ENCODE measurements at places on chromosomes 7 and 10. TPM values are rescaled to one million over a fixed set of nuclear protein-coding genes. Genes with fewer than 3 reads are reported as not detected.

- H3K36me3 ChIP-seq, result no peaks in the 10 kb centered on the region
- H3K4me3 ChIP-seq, result no peak overlapping the region
- no peak for DNase-seq
- H3K4me1 ChIP-seq, result peaks cover 58% of the 10 kb centered on the region
- no peaks in the 10 kb centered on the region for H3K27me3 ChIP-seq
Measured at GRCh38 chr7:47449810-47450590, 131.9 kb downstream of the TNS3 start.

DNA sequence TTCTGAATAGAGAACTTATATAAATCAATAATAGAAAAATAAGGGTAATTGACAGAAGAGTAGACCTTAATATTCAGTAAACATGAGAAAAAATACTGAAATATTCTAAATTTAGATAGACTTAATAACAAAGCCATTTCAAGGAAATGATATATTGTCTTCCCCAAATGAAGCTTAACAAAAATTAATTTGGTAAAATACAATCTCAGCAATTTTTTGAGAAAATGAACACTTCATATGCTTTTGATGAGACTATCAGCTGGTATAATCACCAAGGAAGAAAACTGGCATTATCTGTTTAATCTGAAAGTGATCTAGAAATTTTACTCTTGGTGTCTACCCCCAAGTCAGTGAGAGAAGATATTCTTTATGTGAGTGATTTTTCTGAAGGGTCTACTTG is 1.7 kb upstream of the FAM237B start:
- H3K36me3 ChIP-seq, result no peaks in the 10 kb centered on the region
- no peak overlapping the region for H3K27ac ChIP-seq
- no peak overlapping the region for H3K4me3 ChIP-seq
- H3K27me3 ChIP-seq, result peaks cover 28% of the 10 kb centered on the region

DNA sequence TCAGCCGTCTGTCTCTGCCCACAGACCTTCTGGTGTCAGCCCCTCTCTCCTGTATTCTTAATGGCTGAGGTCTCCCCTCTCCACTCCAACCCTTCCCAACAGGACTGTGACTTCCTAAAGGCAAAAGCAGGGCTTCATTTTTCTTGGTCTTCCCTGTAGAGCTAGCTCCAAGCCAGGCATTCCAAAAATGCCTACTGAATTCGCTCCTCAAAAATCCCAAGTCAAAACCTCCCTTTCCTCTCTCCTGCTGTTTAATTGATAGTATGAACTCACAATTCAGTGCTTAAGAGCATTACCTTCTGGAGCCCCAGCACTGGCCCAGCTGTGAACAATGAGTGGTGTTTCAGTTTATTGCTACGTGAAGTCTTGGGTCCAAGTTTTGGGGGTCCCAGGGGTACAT is 628.4 kb downstream of the PARD3 start:
- no peaks in the 10 kb centered on the region for H3K36me3 ChIP-seq
- no peak overlapping the region for H3K4me3 ChIP-seq
- H3K27me3 ChIP-seq, result no peaks in the 10 kb centered on the region
- DNase-seq, result no peak

DNA sequence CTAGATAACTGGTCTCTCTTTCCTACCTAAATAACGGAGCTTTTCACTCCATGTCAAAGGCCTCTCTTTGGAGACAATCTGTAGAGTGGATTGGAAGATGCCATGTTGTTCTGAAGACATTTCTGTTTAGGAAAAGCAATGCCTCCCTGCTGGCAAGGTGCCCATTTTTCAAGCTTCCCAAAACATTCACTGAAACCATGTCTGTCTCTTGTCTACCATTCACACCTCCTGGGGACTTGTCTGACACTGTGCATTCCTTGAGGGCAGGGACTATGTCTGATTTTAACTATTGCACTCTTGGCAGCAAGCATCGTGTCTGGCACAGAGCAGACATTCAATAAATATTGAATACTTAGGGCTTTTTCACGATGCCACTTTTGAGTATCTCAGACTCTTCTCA is 528.9 kb upstream of the NRP1 start:
- no peak overlapping the region for H3K27ac ChIP-seq
- peaks cover 5% of the 10 kb centered on the region for H3K4me1 ChIP-seq
- H3K4me3 ChIP-seq, result no peak overlapping the region
- no peak for DNase-seq
- H3K36me3 ChIP-seq, result no peaks in the 10 kb centered on the region

DNA sequence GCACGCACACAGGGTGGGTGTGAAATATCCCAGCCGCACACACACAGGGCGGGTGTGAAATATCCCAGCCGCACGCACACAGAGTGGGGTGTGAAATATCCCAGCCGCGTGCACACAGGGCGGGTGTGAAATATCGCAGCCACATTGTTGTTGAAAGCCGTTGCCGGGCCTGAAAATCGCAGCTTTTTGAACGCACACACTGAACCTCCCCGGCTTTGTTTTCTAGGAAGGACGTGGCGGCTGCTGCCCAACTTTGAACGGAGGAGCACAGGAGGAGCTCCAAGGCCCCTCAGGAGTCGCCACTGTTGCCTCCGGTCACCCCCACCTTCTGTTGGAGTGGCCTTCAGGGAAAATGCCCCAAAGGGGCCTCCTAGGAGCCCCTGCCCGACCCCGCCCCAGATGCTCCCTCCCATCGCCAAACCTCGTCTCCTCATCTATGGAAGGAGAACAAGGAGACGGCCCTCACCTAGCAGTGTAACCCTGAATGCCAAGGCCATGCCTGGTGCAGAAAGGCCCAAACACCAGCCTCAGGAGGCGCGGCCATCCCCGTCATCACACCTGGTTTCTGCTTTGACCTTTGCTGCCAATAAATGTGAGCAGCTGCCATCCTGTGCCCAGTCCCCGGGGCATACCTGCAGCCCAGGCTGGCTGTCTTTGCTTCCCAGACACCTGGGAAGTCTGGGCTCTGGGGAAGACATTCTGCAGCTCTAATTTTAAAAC is 318.6 kb downstream of the PTPRN2 start:
- H3K36me3 ChIP-seq, result no peaks in the 10 kb centered on the region
- no peaks in the 10 kb centered on the region for H3K27me3 ChIP-seq
- no peak overlapping the region for H3K4me3 ChIP-seq
- no peak for DNase-seq
- no peak overlapping the region for H3K27ac ChIP-seq
- H3K4me1 ChIP-seq, result no peaks in the 10 kb centered on the region

- H3K4me3 ChIP-seq, result no peak overlapping the region
- H3K4me1 ChIP-seq, result peaks cover 14% of the 10 kb centered on the region
- H3K27me3 ChIP-seq, result no peaks in the 10 kb centered on the region
Measured at GRCh38 chr7:1693991-1694524, 24.0 kb downstream of the ELFN1 start.

DNA sequence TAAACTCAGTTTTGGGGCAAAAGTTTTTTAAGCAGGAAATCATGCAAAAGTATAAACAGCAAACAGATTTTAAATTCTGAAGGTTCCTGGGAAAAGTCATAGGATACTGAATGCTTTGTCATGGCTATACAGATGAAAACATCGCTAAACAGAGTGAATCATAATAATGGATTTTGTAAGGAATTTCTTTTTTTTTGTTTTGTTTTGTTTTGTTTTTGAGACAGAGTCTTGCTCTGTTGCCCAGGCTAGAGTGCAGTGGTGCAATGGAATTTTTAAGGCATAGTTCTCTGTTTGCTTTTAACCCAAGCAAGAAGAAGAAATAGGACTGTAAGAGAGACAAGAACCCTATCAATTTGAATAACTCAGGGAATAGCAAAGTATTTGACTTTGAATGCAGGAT is 285.3 kb downstream of the NRG3 start:
- H3K4me1 ChIP-seq, result no peaks in the 10 kb centered on the region
- H3K27me3 ChIP-seq, result no peaks in the 10 kb centered on the region
- H3K27ac ChIP-seq, result no peak overlapping the region
- no peak for DNase-seq
- H3K36me3 ChIP-seq, result no peaks in the 10 kb centered on the region

The NPTX2 gene
- 0.26 TPM for polyA plus RNA-seq

The PON3 gene
- 1.9 TPM for polyA plus RNA-seq

The BTBD16 gene
- polyA plus RNA-seq, result 0.34 TPM

The OR13A1 gene
- not detected for polyA plus RNA-seq
